Right cardiac atrium (tissue), 5 donors: ENCODE measurements at places on chromosomes 3 and 15.
A peak's percentile ranks its signal among the peaks of the same experiment; 100 is the strongest.

DNA sequence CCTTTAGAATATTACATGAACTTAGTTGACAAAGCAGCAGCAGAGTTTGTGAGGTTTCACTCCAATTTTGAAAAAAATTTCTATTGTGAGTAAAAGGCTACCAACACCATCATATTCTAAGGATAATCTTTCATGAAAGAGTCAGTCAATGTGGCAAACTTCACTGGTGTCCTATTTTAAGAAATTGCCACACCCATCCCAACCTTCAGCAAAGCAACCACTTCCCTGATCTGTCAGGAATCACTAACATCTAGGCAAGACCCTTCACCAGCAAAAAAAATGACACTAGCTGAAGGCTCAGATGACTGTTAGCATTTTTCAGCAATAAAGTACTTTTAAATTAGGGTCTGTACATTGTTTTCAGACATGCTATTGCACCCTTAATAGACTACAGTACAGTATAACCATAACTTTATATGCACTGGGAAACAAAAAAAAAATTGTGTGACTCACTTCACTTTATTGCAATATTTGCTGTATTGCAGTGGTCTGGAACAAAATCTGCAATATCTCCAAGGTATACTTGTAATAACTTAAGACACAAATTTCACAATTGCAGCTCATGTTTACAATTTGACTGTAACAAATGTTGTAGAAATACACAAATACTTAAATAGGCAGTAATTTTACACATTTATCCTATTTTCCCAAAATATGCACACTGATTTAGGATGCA, 38.9 kb upstream of the ALCAM start:
- DNase-seq, result no peak

- no peak for DNase-seq
Measured at GRCh38 chr15:29476503-29477080, 207.0 kb upstream of the NSMCE3 start.

DNA sequence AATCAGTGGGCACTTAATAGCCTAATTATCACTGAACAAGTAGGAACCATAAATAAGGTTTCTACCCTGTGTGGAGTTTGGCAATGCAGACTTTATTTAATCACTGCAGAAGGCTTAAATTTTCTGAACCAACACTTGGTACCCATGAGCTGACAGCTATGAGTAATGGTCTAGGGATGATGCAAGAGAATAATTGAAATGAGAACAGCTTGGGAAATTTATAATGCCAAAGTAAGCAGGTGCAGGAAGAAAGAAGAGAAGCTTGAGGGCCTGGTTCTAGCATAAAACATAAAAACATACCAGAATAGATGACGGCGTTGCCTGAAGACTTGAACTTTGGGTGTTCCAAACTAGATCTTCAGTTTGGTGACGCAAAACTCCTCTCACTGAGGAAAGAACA, 67.0 kb downstream of the IMPG2 start:
- no peak for DNase-seq

DNA sequence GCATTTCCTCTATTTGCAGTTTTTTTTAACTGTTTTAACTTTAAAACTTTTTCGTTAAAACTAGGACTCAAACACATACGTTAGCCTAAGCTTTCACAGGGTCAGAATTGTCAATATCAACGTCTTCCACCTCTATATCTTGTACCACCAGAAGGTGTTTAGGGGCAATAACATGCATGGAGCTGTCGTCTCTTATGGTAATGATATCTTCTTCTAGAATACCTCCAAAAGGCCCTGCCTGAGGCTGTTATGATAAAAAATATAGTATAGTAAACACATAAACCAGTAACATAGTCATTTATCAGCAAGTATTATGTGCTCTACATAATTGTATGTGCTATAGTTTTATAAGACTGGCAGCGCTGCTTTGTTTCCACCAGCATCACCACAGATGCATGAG, 76.3 kb upstream of the MLF1 start:
- DNase-seq, result no peak

GRCh38 chr3:42526616-42527367, 24.3 kb downstream of the VIPR1 start:
- DNase-seq, result peak; percentile 50

GRCh38 chr15:36996538-36997181, 103.7 kb downstream of the MEIS2 start:
- DNase-seq, result no peak

GRCh38 chr3:136311968-136312367, 61.8 kb downstream of the PCCB start:
- DNase-seq, result no peak

GRCh38 chr3:147662705-147663104, 253.5 kb downstream of the ZIC1 start:
- DNase-seq, result no peak

- no peak for DNase-seq
Measured at GRCh38 chr3:87350367-87351199, 74.2 kb upstream of the POU1F1 start.

DNA sequence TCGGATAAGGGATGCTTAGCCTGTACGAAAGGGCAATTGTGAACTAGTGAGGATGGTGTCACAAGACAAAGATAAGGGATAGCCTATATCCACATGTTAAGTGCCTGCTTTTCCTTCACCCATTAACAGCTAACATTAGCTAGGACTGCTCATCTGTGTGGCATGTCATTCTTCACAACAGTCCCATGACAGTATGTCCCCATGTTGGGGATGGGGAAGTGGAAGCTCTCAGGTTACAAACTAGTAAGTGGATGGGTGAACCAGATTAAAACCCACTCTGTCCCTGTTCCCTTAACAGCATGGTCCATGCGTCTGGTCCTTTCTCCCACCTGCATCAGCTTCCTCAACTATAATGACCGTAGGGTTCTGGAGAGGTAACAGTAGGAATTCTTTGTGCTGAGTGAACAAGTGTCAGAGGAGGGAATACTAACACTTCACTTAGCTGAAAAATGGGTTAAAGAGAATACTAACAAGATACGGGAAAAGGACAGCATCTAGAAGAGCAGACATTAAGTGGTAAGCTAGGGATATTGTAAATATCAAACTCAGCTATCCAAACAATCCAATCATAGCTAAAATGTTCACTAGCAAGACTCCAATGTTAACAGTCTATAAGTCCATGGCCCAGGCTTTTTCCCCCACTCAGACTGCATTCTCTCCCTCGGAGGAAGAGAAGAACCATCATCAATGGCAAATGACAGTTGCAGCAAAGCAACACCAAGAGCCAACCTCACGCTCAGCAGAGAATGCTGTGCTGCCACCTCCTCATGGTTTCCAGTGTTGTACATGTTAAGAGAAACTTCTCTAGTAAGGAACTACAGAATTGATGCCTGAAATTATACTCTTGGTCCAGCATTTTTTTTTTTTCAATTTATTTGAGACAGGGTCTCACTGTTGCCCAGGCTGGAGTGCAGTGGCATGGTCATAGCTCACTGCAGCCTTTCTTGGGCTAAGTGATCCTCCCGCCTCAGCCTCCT, 5.0 kb downstream of the RPLP1 start:
- DNase-seq, result no peak

GRCh38 chr3:38457111-38458003, 3.7 kb downstream of the ACVR2B start:
- no peak for DNase-seq
